ENCODE measurements at places on chromosomes 5 and 9.

GRCh38 chr9:71147368-71147767 is 25.9 kb upstream of the TRPM3 start:
- no peak for DNase-seq

DNA sequence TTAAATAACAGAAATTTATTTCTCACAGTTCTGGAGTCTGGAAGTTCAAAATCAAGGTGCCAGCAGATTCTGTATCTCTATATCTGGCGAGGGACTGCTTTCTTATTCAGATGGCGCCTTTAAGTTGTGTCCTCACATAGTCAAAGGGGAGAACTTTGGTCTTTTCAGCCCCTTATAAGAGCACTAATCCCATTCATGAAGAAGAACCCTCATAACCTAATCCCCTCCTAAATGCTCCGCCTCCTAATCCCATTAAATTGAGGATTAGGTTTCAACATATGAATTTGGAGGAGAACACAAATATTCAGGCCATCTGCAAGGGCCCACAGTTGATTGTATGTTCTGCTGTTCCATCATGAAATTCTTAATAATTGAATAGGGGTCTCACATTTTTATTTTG is 10.8 kb upstream of the CCDC152 start:
- no peak for DNase-seq

GRCh38 chr9:110744715-110745384 is 76.3 kb downstream of the MUSK start:
- DNase-seq, result peak; percentile 99

DNA sequence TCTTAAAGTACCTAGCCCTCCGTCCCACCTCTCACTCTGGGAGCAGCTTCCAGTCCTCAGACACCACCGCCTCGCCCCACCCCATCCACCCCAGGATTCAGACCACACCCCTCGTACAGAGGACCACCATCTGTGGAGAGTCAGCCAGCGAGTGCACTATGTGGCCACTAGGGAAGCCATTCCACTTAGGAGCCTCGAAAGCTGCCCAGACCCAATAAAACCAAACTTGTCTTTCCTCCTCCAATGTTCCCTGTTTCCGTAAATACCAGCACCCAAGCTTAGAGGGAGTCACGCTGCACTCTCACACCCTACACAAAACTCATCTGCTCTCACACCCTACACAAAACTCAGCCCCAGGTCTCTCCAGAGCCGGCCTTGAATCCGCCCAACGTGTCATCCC is 1.9 kb downstream of the GCNT4 start:
- no peak for DNase-seq

- DNase-seq, result no peak
Observed at GRCh38 chr5:61659221-61659696, 327.2 kb downstream of the ZSWIM6 start.

DNA sequence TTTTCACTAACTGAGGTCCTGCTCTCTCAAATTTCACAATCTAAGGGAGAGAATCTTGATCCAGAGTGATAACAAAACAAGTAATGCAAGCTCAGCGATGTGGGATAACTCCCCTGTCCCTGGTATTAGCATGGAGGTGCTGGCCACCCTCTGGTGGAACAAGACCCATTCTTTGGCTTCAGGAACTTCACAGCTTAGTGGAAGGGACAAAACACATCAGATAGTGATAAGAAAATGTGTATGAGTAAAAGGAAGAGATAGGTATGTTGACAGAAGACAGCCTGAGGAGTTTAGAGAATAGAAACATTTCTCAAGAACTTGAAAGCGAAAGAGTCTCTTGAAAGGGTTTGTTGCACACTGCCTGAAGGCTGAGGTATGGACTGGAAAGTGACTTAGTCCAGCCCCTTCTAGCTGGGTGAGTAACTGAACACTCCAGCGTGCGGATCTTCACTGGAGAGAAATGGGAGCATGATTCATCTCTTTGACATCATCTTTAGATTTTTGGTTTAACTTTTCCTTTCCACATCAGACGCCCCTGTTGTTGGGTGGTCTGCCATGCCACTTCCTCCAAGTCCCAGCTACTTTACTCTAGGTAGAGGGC is 25.4 kb upstream of the ZSWIM6 start:
- peak; percentile 84 for DNase-seq

DNA sequence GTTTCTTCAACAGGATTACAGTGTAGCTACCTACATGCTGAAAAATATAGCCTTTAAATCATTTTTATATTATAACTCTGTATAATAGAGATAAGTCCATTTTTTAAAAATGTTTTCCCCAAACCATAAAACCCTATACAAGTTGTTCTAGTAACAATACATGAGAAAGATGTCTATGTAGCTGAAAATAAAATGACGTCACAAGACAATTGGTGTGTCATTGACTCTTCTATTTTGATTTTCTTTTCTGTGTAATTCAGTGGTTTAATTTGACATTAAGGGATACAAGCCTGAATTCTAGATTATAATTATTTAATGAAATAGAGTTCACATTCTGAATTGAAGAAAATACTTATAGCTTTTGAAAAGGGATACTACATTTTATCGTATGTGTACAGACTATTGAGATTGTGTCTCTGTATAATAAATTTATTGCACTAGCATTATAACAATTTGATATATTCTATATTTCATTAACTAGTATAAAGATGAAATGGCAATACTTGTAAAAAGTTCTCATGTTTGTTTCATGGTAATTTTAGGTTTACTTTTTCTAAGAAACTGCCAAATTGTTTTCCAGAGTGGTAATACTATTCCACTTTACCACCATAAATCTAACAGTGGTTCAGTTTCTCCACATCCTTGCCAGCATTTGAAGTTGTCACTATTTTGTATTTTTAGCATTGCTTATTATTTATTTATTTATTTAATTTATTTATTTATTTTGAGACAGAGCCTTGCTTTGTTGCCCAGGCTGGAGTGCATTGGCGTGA is 18.7 kb downstream of the ANXA1 start:
- no peak for DNase-seq

GRCh38 chr5:170423692-170424091 is 34.5 kb upstream of the KCNMB1 start:
- DNase-seq, result no peak

- DNase-seq, result peak; percentile 96
Observed at GRCh38 chr5:172403189-172403796, 51.0 kb downstream of the SH3PXD2B start.

GRCh38 chr9:89534515-89535287 is 36.8 kb upstream of the SEMA4D start:
- DNase-seq, result no peak

DNA sequence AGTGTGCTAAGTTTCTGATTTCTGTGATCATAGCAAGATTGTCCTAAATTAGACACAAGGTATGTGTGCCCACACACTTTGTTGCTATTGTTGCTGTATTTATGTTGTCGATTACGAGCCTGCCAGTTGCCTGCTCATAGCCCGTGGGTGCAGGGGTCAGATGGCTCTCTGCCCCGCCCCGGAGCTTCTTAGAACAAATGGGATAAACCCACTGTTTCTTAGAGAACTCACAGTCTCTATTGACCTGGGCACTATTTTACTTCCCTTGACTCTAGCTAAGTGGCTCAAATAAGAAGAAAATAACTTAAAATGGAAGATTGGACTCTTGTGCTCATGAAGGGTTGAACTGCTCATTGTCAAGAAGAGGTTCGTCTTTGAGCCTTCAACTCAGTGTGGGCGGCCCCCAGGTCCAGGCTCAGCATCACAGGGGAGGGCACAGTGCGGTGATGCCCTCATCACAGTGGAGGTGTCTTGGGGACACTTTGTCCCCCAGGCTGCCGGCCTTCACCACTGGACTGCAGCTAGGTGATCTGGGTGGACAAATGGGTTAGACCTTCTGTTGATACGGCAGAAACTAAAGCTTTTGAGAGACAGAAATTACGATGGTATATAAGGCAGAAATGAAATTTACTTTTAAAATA is 155.5 kb downstream of the TENT4A start:
- no peak for DNase-seq

- DNase-seq, result no peak
Observed at GRCh38 chr9:87786423-87786822, 60.5 kb downstream of the CTSL start.

DNA sequence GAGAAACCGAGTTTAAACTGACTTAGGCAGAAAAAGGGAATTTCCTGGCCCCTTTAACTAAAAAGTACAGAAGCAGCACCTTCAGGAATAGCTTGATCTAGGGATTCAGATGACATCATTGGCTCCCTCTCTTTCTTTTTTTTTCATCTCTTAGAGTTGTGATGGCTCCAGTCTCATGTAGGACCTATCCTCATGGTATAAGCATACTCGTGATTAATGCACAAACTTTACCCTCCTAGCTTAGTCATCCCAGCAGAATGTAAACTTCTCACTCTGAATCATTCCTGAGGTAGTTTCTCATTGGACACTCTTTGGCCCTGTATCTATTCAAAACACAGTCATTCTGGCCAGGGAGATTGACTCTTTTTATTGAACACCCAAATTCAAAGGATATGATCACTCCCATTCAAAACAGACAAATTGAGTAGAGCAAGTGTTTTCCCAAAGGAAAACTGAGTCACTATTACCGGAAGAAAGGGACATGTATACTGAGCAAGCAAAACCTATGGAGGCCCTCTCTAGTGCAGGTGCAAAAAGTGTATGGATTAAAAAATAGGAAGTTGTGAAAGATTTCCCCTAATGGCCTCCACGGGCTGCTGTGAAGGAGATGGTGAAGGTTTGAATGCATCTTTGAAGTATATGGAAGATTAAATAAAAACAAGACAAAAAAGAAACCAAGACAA is 27.6 kb upstream of the SMIM23 start:
- peak; percentile 94 for DNase-seq

DNA sequence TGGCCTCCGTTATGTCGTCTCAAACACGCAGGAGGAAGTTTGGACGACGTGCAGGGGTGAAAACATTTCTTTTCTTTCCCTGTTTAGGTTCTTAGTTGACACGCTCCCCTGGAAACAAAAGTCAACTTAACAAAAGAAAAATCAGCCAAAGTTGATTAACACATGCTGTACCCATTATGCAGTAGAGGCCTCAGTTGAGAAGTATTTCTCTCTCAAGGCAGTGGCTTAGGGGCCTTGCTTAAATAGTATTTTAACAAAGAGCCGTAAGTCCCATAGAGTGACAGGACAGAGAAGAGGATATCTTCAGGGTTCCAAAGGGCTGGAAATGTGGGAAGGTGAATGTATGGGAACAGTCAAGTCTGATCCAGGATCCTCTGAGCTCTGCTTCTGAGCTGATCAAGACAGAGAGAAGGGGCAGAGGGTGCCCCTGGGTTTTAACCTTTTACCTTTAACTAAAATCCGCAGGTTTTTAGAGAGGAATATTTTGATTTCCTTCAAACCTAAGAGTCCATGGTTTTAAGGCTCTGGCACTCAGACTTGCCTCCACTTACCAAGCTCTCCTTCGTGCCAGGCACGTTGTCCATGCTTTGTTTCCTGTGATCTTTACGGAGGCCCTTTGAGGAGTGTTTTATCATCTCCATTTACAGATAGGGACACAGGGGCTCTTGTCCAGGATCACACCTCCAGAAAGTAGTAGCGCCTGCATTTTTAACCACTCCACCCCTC is 629 bp upstream of the CD74 start:
- no peak for DNase-seq

DNA sequence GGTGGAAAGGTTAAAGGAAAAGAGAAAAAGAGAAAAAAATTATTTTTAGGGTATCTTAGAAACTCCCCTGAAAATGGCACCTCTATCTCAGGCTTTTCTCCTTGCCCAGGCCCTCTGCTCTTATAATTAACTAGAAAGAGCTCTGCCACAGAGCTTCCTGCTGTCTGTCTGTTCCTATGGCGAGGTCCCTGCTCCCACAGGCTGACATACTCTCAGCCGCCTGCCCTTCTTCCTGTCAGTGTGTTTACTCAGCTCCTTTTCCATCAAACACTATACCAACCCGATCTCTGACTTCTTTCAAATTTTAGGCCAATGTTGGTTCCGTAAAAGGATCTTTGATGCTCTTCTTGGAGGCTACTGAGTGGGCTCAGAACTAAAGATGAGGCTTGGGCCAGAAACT is 482.6 kb downstream of the DMAC1 start:
- no peak for DNase-seq

Data from fibroblast of the aortic adventitia (primary cell).